ENCODE measurements at places on chromosomes 7 and 10. TPM values are rescaled to one million over a fixed set of nuclear protein-coding genes. Genes with fewer than 3 reads are reported as not detected.

NME8 gene
- total RNA-seq = not detected

SEPTIN7 gene
- total RNA-seq = 270 TPM

RTKN2 gene
- total RNA-seq = 9.7 TPM

ADARB2 gene
- total RNA-seq = 8.8 TPM

SLC18A2 gene
- 0.31 TPM for total RNA-seq

CYP3A7 gene
- 0.31 TPM for total RNA-seq

FOXK1 gene
- 23.8 TPM for total RNA-seq

WDFY4 gene
- total RNA-seq = 0.94 TPM

DYDC2 gene
- 2.8 TPM for total RNA-seq

PRXL2A gene
- 64.2 TPM for total RNA-seq

ELFN1 gene
- total RNA-seq = 11.0 TPM

CPA5 gene
- not detected for total RNA-seq

KIAA1217 gene
- total RNA-seq = 19.4 TPM

SFXN2 gene
- 11.0 TPM for total RNA-seq

SPDYE16 gene
- total RNA-seq = not detected

All from parietal lobe (tissue), 2 donors.